ENCODE measurements at places on chromosomes 5 and 9. TPM values are rescaled to one million over a fixed set of nuclear protein-coding genes. Genes with fewer than 3 reads are reported as not detected.

PLPP7 gene
- 10.3 TPM for total RNA-seq

DNA sequence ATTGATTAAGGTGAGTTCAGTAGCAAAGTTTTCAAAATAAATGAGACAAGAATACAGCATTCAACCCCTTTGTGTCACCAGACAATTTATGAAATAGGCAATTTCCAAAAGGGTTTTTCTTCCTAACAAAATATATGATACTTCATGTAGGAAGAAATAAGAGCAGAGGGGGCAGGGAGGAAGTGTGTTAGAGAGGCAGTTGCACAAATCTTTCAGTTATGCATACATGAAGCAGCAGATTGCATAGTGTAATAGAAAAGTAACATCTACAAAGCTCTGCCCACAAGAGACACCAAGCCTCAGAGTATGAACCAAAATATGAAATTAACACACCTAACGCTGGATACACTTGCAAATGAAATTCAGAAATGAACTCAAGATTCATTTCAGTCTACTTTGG, 157.0 kb downstream of the DENND1A start:
- no peak for DNase-seq
- no peaks in the 10 kb centered on the region for H3K27me3 ChIP-seq
- no peaks in the 10 kb centered on the region for H3K4me1 ChIP-seq
- no peak overlapping the region for H3K27ac ChIP-seq

DNA sequence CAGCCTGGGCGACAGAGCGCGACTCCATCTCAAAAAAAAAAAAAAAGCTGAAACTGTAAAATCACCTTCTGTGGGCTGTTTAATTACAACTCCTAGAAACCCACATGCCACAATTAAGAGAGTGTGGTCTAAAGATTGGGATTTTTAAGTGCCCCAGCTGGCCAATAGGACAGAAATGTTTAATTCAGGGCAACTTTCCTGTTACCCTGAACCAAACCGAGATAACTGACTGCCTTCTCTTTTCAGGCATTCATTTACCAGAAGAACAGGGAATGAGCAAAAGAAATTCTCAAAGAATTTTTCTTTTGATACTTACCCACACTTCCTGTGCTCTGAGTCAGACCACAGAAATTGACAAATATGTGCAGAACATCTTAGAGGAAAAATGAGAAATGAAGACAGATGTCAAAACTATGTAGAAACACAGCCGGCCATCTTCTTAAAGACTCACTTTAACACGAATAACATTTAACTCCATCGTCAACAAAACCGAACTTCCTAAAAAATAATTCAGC, 221.3 kb upstream of the DAPK1 start:
- no peak overlapping the region for H3K4me3 ChIP-seq
- H3K4me1 ChIP-seq, result no peaks in the 10 kb centered on the region
- H3K27ac ChIP-seq, result no peak overlapping the region
- no peaks in the 10 kb centered on the region for H3K27me3 ChIP-seq
- H3K36me3 ChIP-seq, result no peaks in the 10 kb centered on the region
- no peak for DNase-seq

- DNase-seq, result no peak
- peaks cover 36% of the 10 kb centered on the region for H3K4me1 ChIP-seq
- H3K27ac ChIP-seq, result no peak overlapping the region
- no peaks in the 10 kb centered on the region for H3K36me3 ChIP-seq
Measured at GRCh38 chr9:112047538-112048066, 127.5 kb downstream of the SUSD1 start.

DNA sequence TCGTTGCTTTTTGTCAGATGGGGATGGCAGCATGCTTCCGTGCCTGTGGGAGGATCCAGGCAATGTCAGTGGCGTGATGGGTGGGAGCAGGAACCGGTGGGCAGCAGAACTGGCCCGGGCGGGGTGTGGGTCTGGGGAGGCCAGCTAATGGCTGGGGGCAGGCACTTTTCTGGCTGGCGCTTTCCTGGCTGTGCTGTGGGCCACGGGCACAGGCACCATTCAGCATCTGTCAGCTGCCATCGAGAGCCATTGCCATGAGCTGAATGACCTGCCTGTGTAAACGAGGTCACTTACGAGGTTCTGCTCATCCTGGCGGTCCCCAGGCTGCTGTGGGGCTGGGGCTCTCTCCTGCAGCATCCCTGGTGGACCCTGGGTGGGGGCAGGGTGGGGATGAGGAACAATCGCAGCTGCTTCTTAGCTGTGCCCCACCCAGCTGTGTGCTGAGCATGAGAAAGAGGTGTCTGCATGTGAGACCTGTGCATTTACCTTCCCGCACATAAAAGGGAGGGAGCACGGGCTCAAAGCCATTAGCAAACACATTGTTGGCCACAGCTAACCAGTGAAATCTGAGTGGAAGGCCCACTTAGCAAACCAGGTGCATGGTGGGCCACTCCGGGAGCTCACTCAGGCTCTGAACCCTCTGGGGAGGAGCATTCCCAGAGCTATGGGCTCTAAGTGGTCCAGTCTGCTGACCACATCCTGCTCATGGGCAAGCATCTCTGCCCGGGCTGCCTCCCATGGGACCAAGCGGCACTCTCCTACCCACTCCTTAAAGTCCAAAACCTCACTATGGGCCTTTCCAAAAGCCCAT, 41.3 kb upstream of the OLFM1 start:
- no peaks in the 10 kb centered on the region for H3K27me3 ChIP-seq
- no peaks in the 10 kb centered on the region for H3K4me1 ChIP-seq
- DNase-seq, result no peak
- H3K36me3 ChIP-seq, result no peaks in the 10 kb centered on the region
- H3K27ac ChIP-seq, result no peak overlapping the region
- H3K4me3 ChIP-seq, result no peak overlapping the region

DNA sequence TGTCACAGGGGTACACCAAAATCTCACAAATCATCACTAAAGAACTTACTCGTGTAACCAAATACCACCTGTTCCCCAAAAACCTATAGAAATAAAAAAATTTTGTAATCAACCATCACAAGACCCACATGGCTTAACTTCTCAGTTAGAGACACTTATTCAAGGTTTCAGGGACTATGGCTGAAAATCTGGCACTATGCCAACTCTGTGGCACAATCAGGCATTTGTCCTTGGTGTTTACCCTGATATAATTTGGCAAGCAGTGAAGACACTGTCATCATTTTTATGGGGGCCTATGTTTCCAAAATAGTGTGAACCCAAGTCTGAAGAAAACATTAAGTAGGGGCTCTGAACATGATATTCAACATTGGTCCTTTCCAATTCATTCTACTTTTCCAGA, 59.0 kb downstream of the ZNF622 start:
- H3K36me3 ChIP-seq, result no peaks in the 10 kb centered on the region
- H3K4me1 ChIP-seq, result peaks cover 10% of the 10 kb centered on the region
- no peak overlapping the region for H3K4me3 ChIP-seq
- no peaks in the 10 kb centered on the region for H3K27me3 ChIP-seq
- DNase-seq, result no peak

DNA sequence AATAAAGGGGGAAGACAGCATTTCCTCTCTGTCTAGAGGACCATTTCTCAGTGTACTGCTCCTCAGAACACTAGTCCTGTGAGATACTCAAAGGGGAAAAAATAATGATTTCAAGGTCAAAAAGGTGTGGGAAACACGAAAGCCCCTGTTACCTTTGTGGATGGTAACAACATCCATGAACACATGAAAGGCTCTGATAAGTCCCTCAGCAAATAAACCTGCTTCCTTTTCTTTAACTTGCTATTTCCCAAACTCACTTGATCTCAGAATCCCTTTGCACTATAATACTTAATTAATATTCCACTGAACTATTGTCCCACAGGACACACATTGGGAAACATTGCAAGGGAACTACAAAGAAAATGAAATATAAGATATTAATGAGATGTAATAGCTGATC, 65.6 kb downstream of the SMIM23 start:
- H3K36me3 ChIP-seq, result no peaks in the 10 kb centered on the region
- no peak for DNase-seq
- no peak overlapping the region for H3K4me3 ChIP-seq
